ENCODE measurements at places on chromosomes 16 and 17. TPM values are rescaled to one million over a fixed set of nuclear protein-coding genes. Genes with fewer than 3 reads are reported as not detected.
A peak's percentile ranks its signal among the peaks of the same experiment; 100 is the strongest.

GRCh38 chr16:24988593-24989338 lies 26.4 kb downstream of the ARHGAP17 start:
- DNase-seq = peak; percentile 64

The SDR42E2 gene
- not detected for total RNA-seq

- no peak for DNase-seq
Measured at GRCh38 chr16:28093385-28093725, 29.8 kb upstream of the GSG1L start.

The DPEP3 gene
- not detected for total RNA-seq

The TBC1D3 gene
- not detected for total RNA-seq

The USP43 gene
- under 0.01 TPM for total RNA-seq

DNA sequence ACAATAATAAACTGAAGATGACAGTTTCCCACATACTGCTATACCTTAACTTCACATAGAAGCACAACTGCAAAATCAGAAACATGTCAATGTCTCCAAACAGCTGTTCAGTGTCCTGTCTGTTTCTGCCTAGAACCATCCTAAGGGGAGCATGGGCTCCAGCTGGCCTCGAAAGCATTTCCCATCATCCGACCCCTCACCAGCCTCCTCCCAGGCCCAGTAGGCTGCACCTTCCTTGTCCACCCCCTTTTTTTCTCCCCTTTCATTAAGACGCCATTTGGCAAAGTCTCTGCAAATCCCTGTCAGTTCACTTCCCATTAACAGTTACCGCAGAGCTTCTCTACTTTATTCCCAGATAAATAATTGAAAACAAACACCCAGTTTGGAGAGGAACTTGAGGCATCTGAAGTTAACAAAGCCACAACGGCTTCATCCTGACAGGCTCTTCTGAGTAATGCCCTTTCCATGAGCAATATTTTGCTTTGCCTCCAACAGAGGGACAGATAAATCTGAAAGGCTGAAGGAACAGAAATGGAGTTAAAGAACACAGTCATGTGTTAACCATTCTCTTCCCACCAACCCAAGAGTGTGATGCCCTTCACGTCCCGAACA lies 65.3 kb downstream of the SLC39A11 start:
- no peak for DNase-seq

The CUEDC1 gene
- 6.4 TPM for total RNA-seq

DNA sequence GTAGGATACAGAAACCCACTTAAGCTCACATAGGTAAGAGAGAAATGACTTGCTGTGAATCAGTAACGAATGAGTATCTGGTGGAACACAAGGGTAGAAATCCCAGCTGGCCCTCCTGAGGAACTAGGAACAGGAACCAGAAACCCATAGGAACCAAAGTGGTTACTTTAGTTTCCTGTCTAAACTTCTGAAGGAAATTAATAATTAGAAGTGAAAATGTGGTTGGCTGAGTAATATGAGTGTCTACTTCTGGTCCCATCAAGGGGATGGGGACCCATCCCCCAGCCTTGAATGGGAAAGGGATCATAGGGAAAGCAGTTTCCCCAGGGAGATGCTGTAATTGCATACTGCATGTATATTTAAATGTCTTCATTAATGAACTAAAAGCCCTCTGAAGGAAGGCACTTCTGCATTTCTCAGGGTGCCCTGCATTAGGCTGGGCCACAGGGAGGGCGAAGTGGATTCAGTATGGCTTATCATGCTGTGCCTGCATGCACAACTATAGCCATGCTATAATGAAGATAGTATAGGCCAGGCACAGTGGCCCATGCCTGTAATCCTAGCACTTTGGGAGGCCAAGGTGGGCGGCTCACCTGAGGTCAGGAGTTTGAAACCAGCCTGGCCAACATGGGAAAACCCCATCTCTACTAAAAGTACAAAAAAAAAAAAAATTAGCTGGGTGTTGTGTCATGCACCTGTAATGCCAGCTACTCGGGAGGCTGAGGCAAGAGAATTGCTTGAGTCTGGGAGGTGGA lies 45.6 kb downstream of the CYB5B start:
- DNase-seq = no peak

The GCGR gene
- total RNA-seq = not detected

DNA sequence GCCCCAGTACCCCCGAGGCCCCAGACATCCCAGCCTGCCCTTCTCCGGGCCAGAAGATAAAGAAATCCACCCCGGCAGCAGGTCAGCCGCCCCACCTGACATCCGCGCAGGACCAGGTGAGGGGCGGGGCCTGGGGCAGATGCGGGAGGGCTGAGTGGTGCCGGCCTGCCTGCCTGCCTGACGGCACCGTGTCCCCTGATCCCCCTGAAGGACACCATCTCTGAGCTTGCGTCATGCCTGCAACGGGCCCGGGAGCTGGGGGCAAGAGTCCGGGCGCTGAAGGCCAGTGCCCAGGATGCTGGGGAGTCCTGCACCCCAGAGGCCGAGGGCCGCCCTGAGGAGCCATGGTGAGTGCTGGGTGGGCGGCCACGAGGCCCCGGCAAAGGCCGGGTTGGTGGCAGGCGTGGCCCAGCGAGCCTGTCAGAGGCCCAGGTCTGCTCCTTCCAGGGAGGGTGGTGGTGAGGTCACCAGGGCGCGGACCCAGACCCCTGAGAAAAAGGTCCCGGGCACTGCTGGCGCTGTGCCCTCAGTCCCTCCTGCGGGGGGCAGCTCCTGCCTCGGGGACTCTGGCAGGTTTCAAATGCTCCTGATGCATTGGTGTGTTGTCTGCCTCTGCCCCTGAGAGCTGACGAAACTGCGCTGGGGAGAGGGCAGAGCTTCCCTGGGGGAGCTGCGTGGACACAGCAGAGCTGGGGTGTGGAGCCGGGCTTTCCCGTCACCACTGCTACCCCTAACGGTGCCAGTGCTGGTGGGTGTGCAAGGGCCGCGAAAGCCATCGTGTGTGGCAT lies 1.2 kb downstream of the CDT1 start:
- no peak for DNase-seq

GRCh38 chr16:83271970-83272575 lies 535.7 kb upstream of the HSBP1 start:
- DNase-seq = no peak

All from RPMI7951 (cell line).